ENCODE measurements at places on chromosomes 7 and 10. TPM values are rescaled to one million over a fixed set of nuclear protein-coding genes. Genes with fewer than 3 reads are reported as not detected.

The LDB3 gene
- polyA plus RNA-seq: 0.68 TPM

The ZNF248 gene
- 39.0 TPM for polyA plus RNA-seq

The HYCC1 gene
- polyA plus RNA-seq: 32.3 TPM

The WDFY4 gene
- 1.1 TPM for polyA plus RNA-seq

The BMI1 gene
- polyA plus RNA-seq: 97.6 TPM

The SYT15B gene
- polyA plus RNA-seq: 1.8 TPM

The PTF1A gene
- not detected for polyA plus RNA-seq

The SLIT1 gene
- polyA plus RNA-seq: 8.2 TPM

The SEMA3E gene
- polyA plus RNA-seq: 1.4 TPM

The PTPRZ1 gene
- polyA plus RNA-seq: 3.5 TPM

All from left renal pelvis (tissue), 4 donors.